ENCODE measurements at places on chromosomes 7 and 10.

DNA sequence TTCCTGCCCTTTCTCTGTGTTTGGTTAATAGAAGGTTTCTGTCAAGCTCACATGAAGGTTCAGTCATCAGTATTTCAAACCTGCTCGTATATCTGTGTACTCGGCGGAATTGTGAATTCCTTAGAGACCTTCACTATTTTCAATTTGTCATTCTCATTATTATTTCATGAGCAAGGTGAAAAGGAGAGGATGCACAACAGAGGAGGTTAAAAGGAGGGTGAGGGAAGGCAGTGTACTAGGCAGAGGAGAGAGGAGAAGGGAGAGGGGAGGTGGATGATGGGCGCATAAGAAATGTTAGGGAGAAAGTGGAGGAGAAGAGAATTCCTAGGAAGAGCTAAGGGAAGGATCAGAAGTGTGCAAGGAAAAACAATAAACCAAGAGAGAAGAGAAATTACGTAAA, 185.0 kb upstream of the COBL start:
- no peak for DNase-seq

DNA sequence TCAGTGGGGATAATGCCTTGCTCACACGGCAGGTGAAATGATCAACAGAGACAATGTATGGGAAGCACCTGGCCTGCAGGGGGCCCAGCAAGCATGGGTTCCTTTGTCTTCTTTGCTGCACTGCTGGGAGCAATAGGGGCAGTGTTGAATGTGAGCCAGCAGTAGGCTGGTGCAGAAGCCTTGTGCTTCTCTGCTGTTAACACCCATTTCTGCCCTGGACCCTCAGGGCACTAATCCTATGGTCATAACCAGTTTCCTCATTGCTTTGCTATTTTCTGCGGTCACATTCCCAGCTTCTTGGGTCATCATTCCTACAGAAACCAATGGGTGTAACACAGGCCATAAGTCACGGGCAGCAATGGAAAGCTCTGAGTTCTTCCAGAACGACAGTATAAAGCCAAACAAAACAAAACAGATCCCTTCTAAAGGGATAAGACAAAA, 10.9 kb upstream of the LGI1 start:
- no peak for DNase-seq

DNA sequence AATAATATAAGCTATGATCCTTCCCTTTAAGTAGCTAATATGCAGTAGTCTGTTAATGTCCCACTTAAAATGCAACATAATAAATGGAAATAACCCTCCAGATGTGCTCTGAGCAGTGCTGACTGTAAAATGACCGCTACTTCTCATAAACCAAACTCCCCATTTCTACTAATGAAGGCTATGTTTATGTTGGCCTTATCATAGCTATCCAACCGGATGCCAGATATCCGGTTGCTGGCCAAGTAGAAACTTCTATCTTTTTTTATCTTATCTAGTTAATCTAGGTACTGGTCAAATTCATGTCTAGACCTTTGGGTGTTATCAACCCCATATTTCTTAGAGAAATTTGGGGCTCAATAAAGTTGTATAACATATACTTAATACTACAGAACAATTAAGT, 56.6 kb downstream of the CHRM2 start:
- no peak for DNase-seq

- no peak for DNase-seq
Measured at GRCh38 chr7:69428089-69428488, 170.2 kb upstream of the AUTS2 start.

DNA sequence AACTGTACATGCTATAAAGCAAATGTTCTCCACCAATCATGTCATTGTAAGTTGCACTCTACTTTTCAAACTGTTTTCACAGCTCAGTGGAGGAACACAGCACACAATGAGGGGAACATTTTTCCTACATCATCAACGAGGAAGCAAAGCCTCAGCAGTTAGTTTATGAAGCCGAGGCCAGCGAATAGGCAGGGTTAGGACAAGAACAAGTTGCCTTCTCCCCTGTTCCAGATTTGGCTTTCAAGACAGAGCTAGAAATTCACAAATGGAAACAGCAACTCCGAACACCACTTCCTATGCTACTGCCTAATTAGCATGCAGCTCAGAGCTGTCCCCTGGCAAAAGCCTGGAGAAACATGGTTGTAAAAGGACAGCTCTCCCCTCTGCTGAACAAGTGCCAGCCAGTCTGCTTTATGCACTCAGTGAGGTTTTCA, 19.8 kb downstream of the ITGB8 start:
- DNase-seq: no peak

- no peak for DNase-seq
Measured at GRCh38 chr10:31081937-31082840, 50.5 kb upstream of the ZNF438 start.

- DNase-seq: no peak
Measured at GRCh38 chr7:24494832-24495231, 78.4 kb upstream of the PALS2 start.

DNA sequence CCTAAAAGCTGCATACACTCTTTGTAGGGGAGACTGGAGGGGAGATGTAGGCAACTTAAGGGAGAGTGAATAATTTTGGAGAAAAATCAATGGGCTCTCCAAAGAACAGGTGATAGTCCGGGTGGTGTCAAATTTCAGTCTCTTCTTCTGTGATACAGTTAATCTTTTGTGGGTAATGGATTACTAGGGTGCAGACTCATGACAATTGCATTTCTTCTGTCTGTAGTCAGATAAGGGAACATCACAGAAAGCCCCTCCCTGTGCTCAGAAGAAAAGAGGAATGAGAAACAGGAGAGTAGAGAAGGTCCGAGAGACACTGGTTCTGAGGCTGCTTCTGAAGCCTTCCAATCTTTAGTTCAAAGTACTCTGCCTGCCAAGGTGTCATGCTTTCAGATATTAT, 1140.7 kb upstream of the LRRN3 start:
- no peak for DNase-seq

DNA sequence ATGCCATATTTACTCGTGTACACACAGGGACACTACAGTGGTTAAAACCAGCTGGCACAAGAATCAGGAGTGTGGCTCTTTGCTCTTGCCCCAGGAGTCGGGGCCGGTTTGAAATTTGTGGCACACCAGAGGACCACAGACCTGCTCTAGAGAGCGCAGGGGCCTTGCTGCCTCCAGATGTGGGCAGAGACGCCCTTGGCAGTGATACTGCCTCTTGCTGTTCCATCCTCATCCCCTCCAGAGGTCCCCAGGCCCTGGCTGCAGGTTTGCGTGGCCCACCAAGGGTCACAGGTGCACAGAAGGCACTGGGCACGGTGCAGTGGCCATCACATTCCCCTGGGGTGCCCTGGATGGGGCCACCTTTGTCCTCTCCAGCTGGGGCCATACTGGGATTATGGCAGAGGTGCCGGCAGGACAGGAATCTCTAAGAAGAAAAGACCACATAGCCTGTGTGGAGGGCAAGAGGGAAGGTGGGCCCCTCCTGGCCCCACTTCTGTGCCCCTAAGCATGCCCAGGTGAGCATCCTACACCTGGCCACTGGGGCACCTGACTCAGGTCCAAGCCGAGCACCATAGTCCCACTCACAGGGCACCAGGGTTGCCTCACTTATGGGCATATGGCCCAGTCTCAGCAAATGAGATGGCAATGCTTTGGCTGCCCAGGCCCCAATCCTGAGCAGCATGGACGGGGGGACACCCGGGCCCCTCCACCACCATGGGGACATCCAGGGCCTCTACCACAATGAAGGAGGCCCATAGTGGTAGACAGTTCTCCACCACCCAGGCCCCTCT, 45.6 kb downstream of the FOXL3 start:
- DNase-seq: no peak

DNA sequence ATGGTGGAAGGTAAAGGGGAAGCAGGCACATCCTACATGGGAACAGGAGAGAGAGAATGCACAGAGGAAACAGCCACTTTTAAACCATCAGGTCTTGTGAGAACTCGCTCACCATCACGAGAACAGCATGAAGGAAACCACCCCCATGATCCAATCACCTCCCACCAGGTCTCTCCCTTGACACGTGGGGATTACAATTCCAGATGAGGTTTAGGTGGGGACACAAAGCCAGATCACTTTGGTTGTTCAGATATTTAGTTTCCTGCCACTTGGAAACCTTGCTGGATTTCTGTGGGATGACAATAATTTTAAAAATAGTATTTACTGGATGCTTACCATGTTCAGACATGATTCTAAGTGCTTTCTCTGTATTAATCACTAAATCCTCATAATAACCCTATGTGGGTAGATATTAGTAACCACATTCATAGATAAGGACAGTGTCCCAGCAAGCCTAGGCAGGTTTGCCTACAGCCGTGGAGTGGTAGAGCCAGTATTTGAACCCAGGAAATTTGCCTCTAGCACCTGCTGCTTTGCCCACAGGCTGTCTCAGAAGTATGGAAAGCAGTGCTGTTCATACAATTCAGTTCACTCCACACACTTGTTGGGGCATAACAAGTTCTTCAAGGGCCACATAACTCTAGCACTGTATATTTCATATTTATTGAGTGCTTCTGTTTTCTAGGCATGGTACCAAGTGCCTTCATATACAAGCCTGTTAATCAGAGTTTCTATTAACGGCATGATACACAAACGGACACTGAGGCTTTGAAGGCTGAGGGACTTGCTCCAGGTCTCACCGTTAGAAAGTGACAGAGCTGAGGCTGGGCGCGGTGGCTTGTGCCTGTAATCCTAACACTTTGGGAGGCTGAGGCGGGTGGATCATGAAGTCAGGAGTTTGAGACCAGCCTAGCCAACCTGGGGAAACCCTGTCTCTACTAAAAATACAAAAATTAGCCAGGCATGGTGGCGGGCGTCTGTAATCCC, 8.3 kb downstream of the TLL2 start:
- no peak for DNase-seq

DNA sequence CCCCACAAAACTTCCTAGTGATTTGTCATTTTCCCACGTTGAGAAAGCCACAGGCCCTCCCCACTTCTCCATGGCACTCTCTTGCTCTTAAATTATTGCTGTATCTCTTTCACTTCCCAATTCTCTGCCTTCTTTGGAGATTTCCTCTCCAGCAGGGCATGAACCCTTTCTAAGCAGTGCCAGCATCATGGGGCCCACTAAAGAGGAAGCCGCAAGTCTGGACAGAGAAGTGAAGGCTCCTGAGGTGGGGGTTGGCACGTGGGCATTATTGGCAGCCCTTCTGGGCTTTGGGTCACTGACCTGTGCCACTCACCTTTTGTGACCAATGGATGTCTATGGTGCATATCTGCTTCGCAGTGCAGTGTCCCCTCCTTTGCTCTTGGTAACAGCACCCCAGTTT, 97.7 kb upstream of the TCF7L2 start:
- DNase-seq: no peak

- DNase-seq: no peak
Measured at GRCh38 chr7:104133238-104133637, 74.6 kb downstream of the ORC5 start.

- peak; percentile 94 for DNase-seq
Measured at GRCh38 chr7:1169409-1170368, 9.7 kb upstream of the ZFAND2A start.

GRCh38 chr7:105439174-105439893, 50.6 kb upstream of the SRPK2 start:
- no peak for DNase-seq

DNA sequence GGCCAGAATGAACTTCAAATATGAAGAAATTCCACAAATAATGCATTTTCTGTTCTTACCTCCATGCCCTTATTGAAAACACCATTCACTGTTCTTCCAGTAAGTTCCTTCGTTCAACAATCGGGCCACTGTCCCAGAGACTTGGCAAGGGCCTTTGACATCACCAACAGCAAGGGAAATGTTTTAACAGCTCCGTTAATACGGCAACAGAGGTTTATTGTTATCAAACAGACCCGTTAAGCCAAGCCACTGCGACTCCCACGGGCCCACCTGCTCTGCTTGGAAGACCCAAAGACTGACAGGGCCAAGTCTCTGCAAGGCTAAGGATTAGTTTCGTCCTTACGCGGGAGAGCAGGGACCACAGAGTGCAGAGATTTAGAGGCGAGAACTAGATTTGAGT, 43.4 kb upstream of the LYZL1 start:
- no peak for DNase-seq

GRCh38 chr7:55375237-55375636, 10.1 kb downstream of the LANCL2 start:
- no peak for DNase-seq

DNA sequence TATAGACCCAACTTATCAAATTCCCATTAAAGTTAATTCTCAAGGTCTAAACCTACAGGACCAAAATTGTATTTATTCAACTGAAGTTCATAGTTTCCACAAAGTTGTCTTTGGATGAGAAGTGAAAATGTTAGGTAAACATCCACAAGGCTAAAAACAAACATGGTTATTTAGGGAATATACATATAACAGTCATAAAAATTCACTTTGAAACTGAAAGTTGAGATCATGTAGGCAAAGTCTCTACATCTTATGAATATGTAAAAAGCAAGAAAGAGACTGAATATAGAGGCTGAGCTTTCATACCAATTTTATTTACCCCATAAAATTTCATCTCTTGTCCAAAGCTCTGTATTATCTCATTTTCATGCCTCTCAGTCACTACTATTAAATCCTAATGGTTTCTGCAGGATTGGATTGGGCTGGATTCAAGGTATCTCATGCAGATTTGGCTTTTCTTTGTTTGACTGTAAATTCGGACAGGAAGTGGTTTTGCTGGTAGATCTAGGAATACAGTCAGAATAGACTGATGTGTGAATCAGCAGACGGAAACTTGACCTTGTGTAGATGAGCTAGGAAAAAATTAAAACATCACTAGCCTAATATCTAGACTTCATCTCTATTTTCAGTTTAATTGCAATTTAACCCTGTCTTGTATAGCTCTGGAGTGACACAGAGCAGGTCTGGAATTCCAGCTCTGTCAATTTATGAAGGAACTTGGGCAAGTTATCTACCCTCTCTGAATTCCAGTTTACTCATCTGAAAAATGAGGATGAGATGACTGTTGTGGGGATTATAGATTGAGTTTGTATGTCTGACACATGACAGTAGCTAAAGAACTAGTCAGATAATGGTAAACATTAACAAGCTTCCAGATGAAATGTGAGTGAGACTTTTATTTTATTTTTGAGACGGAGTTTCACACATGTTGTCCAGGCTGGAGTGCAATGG, 27.3 kb upstream of the SKAP2 start:
- DNase-seq: no peak

GRCh38 chr7:116337800-116338199, 127.5 kb downstream of the TES start:
- no peak for DNase-seq

DNA sequence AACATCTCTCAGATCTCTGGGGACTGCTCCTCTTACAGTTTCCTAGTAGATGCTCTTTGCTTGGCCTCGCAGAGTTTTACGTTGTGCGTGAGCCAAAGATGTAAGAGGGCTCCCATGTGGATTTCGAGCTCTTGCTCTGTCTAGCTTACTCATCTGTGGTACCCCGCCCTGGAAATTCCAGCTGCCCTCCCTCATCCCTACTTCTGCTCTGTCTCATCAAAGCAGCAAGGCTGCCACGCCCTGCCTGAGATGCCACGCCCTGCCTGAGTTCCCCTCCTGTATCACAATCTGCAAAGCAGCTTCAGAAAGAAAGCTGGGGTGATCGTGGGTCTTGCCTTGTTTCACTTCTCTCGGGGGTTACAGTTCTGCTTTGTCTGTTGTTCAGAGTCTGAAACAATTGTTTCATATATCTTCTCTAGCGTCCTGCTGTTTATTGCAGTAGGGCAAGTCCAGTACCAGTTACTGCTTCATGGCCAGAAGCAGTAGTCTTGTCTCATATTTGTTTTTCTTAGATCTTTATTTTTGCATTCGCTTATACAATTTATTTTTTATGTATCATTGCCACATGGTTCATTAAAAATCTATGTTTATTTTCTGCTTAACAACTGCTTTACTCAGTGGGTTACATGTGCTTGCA, 36.1 kb upstream of the CCNY start:
- no peak for DNase-seq

Data from stimulated activated CD8-positive, alpha-beta memory T cell treated with anti-CD3 and anti-CD28 coated beads, Interleukin-4, amount 100 ng/mL, for 24 hours (primary cell).